ENCODE measurements at places on chromosomes 16 and 17.

- no peak for DNase-seq
Measured at GRCh38 chr16:55037966-55038365, 107.3 kb downstream of the IRX5 start.

DNA sequence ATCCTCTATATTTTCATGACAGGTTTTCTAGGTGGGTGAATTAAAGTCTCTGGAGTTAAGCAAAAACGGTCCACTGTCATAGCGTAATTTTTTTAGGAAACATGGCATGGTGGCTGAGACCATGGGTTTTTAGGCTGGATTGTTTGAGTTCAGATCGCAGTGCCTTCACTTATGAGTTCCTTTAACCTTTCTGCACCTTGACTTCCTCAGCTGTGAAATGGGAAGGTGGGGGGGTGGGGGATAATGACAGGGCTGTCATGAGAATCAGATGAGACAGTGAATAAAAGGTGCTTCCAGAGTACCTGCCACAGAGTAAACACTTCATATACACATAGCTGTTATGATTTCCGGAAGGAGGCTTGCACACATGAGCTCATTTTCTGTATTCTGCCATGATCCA is 11.8 kb downstream of the PRCD start:
- no peak for DNase-seq

DNA sequence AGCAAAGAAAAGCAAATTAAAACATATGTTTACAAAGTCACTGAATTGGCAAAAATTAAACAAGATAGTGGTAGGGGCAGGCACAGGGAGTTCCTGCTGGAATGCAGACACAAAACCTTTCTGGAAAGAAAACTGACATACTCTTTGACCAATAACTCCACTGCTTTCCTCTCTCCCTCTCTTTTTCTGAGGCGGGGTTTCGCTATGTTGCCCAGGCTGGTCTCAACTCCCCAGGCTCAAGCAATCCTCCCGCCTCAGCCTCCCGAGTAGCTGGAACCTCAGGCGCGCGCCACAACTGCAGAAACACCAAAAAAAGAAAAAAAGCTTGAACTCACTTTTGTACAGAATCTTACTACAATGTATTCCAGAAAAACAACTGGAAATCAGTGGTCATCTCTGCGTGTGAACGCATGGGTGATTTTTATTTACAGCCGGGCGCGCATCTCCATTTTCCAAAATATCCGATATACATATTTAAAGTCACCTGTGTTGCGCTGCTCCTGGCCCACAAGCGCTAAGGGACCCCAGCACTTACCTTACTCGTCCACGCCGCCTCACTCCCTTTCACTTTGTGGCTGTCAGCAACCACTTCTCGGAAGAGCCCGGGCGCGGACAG is 480 bp downstream of the TXNL4B start:
- peak; percentile 71 for DNase-seq

DNA sequence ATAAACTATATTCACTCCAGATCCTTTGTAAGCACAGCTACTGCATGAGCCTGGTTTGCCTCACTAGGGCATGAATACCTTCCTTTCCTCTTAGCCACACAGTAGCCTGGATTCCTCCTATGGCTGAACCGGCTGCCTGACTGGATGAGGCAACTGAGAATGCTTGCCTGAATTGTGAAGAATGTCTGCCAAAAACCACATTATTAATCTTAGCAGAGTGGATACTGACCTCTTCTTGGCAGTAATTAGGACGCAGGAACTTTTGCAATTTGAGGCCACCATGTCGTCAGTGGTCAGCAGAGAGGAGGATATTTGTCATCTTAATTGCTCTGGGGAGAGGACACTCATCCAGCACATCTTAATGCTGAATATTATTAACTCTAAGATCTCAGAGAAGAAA is 651.8 kb upstream of the GOT2 start:
- no peak for DNase-seq

DNA sequence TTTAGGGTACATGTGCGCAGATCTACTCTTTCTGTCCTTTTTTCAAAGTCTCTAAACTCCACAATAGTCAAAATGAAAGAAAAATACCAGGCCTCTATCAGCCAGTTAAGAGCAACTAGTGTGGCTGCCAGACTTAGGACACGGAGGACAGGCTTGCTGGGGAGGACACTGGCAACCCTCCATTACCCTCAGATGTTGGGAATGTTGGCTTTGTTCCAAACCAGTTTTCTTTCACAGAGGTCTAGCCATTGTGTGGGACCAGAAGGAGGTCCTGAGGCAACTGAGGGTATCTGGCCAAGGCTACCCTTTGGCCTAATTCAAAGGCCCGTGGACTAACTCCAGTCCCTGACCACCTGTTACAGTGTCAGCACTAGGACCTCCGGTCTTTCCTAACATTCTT is 51.2 kb upstream of the MED9 start:
- DNase-seq = no peak

- DNase-seq = no peak
Measured at GRCh38 chr17:40514013-40514875, 12.8 kb upstream of the TNS4 start.

- peak; percentile 72 for DNase-seq
Measured at GRCh38 chr17:47776330-47777197, 43.5 kb downstream of the TBX21 start.

DNA sequence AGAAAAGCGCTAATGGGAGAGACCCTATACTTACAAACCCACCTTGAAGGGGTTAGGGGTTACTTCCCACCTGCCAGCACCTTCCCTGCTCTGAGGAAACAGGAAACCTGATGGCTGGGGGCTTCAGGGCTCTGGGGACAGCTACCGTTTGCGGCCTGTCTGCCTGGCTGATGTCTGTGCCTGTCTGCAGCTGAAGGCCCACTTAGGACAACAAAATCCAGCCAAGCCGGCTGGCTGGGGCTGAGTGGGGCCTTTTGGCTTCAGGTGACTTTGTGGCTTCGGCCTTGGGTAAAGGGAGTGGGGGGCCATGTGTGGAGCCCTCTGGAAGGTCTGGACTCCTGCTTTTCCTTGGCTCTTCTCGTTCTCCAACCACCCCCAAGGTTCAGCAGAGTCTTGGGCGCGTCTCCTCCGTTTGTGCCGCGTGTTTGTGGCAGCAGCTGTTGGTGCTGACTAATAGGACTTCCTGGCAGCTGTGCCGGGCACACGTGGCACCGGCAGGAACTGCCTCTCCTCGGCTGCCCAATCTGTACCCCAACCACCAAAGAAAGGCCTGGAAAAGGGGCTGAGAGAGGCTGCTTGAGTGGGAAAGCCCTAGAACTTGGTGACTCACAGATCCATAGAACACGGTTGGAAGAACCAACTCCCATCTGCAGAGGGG is 186.7 kb downstream of the MSI2 start:
- no peak for DNase-seq

DNA sequence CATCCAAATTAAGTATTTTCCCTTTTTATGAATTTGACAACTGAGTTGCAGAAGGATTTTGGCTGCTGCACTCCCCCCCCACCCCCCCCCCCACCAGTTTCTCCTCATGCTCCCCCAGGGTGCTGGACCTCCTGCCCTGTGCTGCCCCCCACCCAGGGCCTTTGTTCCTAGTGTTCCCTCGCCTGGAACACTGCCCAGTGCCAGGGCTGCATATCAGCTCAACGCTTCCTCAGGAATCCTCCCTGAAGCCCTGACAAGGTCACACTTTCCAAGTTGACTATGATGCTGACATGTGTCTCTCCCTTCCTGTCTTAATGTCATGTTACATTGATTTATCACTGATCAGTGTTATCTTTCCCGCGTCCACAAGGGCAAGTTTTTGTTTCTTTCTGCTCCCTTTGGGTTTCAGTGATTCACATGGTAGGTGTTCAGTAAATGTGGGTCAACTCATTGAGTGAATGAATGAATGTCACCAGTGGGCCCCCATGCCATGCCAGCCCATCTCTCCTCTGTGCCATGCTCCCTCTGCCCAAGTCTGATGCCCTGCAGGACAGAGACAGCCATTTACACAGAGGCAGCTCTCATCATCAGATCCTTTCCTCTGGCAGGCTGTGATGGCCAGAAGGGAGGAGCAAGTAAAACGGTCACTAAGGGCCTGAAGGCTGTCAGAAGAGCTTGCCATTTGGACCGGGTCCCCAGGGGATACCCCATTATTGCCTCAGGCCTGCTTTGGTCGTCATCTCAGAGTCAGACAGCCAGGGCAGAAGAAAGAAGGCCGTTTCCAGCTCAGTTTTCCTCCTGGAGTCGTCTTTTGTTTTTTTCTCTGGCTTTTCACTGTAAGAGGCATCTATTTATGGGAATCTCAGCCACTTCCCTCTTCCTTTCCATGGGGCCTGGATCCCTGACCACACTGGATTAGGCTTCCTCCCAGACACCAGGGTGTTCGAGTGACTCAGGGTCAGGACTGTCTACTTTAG is 386.2 kb downstream of the SNX29 start:
- no peak for DNase-seq

DNA sequence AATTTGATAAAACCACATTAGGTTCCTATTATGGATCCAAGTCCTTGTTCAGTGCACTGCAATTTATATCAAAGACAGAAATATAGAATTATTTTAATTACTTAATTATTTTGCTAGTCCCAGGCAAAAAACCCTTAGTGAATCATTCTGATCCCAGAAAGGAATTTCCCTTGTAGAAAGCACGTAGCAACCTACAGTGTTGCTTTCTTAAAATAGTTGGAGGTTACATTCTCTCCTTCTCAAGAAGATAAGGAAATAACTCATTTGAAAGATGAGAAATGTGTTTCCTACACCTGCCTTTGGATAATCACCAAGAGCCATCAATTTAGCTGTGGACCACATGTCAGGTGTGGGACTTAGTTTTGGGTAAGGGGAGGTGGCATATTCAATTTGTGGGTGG is 434.9 kb downstream of the SHISA9 start:
- no peak for DNase-seq

DNA sequence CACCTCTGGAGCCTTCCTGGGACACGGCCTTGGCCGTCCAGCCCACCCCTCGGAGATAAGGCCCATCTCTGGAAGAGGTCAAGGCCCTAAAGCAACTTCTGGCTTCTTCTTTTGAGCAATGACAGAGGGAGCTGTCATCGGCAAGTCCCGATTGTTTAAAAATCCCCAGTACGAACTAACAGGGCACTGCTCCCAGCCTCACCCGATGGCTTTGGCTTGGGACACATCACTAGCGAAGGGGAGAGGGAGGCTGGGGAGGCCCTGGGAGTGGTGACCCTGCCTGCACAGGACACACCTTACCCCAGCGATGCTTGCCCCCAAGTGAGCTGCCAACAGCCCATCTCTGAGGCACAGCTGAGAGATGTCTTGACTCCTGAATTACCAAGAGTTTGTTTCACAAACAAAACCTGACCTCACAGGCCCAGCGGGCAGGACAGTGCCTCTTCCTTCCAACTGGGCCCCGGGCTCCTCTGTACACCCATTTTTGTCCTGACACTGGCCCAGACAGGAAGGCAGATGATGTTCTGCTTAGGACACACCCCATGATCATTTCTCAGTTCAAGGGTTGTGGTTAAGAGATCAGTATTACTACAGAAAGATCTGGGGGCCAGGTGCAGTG is 4.8 kb downstream of the SYNGR2 start:
- DNase-seq = peak; percentile 34

DNA sequence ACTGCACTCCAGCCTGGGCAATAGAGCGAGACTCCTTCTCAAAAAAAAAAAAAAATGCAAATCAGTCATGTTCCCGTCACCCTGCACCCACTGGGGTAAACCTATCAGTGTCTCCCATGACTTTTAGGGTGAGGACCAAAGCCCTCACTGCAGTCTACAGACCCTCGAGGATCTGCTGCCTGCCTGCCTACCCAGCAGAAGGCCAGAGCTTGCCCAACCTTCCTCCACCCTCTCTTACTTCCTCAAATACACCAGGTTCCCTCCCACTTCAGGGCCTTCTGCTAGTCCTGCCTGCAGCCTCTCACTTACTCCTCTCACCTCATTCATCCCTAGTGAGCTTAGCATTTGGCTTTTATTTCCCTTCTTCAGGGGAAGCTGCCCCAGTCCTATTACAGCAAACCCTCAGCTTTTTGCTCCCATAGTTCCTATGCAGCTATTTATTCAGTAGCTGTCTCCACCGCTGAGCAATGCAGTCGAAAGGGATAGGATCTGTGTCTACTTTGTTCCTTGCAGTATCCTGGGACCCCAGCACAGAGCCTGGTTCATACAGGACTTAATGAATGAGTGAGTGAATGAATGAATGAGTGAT is 17.8 kb upstream of the TOB1 start:
- DNase-seq = no peak

- no peak for DNase-seq
Measured at GRCh38 chr16:4664538-4665418, 28.6 kb upstream of the NUDT16L1 start.

DNA sequence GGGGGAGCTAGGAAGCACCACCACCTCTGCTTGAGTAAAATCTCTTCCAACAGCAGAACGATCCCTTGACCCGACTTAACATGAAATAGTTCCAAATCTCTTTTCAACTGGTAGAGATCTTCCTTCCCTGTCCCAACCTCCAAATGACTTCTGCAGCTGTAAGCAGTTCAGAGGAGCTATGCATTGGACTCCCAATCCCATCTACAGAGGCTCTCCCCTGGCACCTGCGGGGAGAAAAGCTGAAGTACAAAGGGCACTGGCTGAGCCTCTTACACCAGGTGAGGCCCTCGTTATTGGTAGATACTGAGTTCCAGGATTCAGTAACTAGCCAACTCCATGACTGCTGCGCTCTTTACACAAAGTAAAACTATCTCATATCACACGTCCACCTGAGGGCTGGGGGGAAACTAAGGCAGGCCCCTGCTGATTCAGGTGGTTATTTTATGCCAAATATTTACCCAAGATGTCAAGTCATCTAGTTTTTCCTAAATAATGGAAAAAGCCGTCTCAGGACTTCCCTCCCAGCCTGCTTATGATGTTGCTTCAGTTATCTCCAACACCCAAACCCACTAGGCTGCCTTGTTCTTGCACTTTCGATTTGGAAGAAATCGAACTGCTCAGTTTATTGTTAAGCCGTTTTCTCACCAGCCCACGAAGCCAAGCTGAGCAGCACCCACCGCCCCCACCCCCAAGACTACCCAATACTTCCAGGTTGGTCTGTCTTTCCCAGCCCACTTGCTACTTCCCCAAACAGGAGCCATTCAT is 3.2 kb downstream of the ACTG1 start:
- peak; percentile 60 for DNase-seq

GRCh38 chr16:57066625-57067024 is 25.8 kb upstream of the CPNE2 start:
- DNase-seq = no peak

GRCh38 chr17:61809816-61810392 is 53.4 kb downstream of the BRIP1 start:
- no peak for DNase-seq

GRCh38 chr16:74477226-74477625 is 55.9 kb upstream of the CLEC18B start:
- DNase-seq = no peak

DNA sequence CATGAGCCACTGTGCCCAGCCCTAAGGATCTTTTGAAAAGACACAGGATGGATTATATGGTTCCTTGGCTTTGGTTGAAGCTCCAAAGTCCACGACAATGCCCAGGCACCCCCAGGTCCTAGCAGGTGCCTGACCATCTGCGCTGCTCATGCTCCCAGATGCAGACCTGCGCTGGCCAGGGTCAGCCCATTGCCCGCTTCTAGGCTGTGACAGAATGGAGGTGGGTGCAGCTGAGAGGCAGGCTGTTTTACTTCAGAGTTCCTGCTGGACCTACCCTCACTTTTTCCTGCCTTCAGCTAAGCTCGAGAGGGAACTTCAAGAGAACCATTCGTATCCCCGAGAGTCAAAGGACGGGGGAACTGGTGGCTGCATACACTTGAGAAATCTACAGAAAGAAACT is 60.5 kb downstream of the AMFR start:
- no peak for DNase-seq

All from T47D (cell line).